OCI-M1 (cell line): ENCODE measurements at places on chromosomes 6 and 20.

GRCh38 chr6:117169781-117170281, 95.5 kb upstream of the VGLL2 start:
- no peak for DNase-seq

DNA sequence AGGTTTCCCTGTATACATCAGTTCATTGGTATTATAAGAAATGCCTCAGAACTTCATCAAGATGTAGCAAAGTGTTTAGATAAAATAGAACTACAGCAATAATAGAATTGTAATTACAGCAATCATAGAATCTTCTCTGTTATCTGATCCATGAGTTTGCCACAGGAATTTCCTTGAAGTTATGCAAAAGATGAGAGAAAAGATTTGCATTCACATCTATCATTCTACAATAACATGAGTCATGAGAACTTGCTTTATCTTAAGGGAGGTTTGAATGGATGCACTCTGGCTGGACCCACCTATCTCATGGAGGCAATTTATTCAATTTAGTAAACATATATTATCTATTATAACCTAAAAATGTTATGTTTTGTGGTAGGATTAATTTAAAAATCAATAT, 329.8 kb upstream of the EPHA7 start:
- no peak for DNase-seq

DNA sequence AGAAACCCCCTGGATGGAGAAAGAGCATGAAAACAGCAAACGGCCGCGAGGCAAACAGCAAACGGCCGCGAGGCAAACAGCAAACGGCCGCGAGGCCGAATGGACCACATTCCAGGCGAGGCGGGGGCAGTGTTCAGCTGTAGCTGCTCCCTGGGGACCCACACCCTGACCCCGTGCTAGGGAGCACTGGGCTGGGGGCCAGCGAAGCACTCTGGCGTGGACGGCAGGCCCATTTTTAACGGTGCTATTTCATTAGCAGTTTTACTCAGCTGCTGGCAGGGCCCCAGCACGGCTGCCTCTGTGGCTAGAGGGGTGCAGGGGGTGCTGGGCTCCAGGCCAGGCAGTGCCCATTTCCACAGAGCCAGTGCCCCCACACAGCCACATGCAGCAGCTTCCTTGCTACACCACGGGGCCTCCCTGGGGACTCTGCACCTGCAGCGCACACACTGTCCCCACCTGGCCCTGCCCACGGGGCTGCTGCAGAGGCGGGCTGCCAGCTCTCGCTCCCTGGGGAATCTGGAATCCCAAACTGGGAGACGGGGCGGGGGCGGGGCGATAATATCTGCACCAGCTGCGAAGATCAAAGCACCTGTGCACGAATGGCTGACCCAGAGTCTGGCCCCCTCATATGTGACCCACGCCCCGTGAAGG, 35.6 kb upstream of the SLCO4A1 start:
- DNase-seq: no peak

DNA sequence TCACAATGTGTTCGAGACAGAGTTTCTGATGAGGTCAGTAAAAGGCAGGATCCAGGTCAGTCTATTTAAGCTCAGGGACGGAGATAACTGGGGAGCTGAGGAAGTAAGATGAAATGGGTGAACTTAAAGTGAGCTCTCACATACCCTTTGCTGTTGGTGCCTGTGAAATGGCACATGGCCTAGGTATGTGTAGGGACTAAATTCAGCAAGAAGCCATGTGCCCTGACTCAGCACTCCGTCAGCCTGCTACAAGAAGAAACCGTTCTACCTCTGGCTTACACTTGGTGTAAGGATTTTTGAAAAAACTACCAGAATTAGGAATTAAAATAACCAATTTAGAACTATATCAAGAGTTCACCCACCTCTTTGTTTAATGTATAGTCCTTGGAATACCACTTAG, 41.1 kb upstream of the TRDN start:
- no peak for DNase-seq

DNA sequence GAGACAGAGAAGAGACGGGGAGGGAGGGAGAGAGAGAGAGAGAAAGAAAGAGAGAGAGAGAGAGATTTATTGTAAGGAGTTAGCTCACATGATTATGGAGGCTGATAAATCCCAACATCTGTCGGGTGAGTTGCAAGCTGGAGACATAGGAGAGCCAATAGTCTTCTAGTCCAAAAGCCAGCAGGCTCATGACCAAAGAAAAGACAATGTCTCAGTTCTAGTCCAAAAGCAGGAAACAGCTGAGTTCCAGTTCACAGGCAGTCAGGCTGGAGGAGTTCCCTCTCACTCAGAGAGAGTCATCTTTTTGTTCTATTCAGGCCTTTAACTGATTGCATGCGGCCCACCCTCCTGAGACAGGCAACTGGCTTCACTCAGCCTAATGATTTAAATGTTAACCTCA, 416.6 kb downstream of the PREX1 start:
- no peak for DNase-seq

DNA sequence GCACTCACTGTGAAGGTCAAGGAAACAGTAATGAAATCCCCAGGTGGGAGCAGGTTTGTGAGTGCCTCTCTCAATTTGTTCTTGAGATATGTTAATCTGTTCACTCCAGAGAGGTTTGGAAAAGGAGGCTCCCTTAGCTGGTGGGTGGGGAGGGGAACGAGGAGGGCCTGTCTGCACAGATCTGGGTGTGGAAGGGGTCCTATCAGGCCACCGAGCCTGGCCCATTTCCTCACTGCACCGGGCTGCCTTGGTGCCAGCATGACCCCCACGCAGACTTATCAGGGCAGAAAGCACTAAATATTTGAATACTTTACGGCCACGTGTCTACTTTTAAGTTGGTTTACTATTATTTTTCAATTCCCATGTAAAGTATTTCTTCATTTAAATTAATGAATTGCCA, 8.3 kb downstream of the AGPAT4 start:
- no peak for DNase-seq

DNA sequence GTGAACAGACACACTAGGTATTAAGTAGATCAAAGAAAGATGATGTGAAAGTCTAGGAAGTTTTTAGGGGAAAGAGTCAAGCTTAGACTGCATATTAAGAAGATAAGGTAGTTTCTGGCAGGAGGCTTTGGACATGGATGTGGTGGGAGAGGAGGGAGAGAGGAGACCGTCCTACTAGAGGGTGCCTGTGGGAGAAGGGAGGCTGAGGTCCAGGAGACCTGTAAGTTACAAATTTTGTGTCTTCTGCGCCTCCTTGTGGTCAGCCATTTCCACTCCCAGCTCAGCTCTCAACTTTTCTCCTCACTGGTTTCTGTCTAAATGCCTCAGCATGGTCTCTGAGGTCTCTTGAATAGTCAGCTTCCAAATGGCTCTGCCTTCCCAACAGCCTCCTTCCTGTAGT, 193.5 kb downstream of the UNC5CL start:
- peak; percentile 64 for DNase-seq

GRCh38 chr6:32087574-32088486, 21.3 kb downstream of the TNXB start:
- DNase-seq: peak; percentile 90

DNA sequence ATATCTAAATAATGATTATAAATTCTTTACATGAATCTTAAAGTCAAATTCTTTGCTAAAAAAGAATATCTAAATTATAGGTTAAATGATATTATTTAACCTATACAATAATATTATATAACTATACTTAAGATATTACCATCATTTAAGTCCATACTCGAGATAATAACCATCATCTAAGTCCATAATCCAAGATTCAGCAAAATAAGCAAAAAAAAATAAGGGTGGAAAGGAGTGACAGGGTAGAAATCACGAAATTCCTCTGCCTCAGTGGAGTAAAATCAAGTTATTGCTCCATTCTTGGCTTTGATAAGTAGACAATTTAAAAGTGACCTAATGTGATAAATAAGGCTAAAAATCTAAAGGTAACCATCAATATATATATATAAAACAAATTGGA, 9.7 kb downstream of the IL17A start:
- DNase-seq: no peak

DNA sequence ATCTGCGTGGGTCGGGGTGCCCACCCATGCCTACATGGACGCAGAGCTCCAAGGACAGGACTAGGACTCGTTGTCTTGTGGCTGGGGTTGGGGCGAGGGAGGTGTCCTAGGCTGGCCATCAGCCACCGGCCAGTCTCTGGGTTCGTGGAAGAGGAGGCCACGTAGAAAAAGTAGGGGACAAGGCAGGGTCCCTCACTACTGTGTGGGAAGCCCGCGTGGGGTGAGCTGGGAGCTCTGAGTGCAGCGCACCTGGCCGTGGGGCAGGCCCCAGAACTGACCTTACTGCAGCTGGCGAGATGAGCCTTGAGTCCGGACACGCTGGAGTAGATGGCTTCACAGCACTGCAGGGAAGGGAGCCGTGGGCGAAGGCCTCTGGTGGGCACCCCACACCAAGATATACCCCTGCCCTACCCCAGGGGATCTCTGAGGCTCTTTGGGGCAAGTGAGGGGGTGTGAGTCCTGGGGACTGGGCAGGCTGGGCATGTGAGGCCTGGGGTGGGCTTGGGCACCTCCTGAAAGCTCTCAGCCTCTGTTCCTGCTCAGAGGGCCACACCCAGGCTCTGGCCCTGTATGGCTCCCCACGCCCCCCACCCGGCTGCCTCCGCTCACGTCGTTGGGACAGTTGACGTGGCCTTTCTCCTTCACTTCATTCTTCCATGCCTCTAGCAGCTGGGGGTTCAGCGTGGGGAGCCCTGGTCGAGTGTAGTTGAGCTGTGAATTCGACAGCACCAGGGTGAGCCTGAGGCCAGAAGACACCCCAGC, 5.6 kb upstream of the UCKL1 start:
- no peak for DNase-seq

DNA sequence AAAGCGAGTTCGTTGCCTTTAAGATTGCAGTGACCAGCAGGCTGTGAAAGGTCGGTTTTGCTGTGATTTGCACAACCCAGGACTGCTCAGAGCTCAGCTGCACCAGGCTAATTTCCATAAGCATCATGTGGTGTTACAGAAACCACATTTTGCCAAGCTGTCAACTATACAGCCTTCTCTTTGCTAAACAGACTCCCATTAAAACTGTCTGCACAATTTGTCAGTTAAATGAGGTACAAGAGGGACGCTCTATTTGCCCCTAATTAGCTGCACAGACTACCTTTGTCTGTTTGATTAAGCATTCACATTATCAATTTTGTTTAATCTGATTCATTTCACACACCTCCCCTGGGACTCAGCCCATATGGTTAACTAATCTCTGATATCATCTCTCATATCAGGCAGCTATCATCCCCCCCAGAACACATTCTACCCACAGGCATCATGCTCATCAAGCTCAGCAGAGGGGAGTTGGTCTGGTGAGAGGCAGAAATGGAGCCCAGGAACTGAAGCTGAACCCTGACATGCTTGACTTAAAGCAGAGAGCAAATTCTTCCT, 62.1 kb downstream of the OLIG3 start:
- DNase-seq: no peak
